ENCODE measurements at places on chromosomes 1 and 21.

GRCh38 chr1:219354962-219355361, 181.3 kb downstream of the LYPLAL1 start:
- no peak for DNase-seq

- no peak for DNase-seq
Measured at GRCh38 chr1:155001425-155001674, 1.3 kb upstream of the ZBTB7B start.

DNA sequence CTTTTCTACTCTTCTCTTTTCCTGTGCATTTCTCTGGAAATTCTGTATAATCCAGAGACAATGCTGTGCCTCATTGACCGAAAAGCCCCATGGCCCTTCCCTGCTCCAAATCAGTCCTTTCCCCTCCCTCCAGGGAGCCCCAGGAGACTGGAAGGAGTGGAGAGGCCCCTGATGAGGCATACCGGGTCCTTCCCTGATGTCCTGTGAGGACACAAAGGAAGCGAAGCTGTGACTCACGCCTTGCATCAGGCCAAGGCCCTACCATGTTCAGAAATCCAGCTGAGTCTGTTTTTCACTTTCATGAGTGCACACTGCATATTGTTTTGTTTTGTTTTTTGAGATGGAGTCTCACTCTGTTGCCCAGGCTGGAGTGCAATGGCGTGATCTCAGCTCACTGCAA, 38.7 kb upstream of the BECN2 start:
- no peak for DNase-seq

DNA sequence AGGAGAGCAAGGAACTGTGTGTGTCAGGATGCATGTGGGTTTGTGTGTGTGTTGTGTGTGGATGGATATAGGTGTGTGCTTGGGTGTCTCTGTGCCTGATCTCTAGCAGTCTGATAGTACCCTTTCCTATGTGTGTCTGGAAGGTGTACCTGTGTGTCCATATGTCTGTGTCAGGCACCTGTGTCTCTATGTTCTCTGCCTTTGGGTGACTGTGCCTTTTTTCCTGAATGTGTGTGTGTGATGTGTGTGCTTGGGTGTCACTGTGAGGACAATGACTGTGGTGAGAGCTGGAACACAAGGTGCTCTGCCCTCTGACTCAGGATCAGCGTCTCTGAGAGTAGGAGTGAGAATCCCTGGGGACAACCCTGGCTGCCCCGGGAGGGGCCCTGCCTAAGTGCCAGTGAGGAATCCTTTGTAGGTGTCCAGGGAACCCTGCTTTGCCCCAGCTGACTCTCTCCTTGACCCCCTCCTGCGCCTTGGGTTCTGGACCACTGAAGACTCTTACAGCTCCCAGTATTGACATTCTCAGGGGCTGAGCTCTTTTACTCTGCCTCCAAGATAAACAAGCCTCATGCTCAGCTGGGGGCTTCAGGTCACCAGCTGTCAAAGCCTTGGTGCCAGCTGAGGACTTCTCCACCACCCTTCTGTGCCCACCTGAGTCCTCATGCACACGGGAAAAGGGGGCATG, 735 bp upstream of the EFNA3 start:
- no peak for DNase-seq

DNA sequence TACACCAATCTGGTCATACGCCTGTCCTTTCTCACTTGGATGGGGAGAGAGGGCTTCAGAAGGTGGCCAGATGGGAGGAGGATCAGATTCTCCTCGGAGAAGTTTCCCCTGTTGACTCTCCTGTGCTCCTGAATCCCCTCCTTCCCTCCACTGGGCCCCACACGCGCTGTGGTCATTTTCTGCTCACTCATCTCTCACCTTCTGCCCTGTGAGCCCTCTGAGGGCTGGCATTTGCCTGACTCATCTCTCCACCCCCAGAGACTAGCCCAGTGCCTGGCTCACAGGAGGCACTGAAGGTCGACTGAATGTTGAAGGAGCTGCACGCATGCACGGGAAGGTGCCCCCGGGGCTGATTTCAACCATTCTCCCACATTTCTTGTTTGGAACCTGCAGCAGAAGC, 14.2 kb downstream of the ABCA4 start:
- no peak for DNase-seq

- DNase-seq = peak; percentile 78
Measured at GRCh38 chr1:156725683-156726280, 2.5 kb upstream of the METTL25B start.

DNA sequence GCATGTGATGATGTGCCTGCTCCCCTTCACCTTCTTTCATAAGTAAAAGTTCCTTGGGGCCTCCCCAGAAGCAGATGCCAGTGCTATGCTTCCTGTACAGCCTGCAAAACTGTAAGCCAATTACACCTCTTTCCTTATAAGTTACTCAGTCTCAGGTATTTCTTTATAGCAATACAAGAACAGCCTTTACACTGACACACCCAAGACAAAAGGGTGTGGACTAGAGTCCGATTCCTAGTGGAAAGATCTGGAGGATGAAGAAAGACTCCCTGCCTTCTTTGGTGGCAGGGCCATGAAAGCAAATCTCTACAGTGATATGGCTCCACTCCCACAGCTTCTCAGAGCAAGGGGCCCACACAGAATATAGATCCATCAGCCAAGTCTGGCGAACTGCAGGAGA, 209.7 kb upstream of the ST6GALNAC5 start:
- DNase-seq = no peak

Data from NCI-H1092 (cell line).